ENCODE measurements at places on chromosomes 2 and 18. TPM values are rescaled to one million over a fixed set of nuclear protein-coding genes. Genes with fewer than 3 reads are reported as not detected.

DNA sequence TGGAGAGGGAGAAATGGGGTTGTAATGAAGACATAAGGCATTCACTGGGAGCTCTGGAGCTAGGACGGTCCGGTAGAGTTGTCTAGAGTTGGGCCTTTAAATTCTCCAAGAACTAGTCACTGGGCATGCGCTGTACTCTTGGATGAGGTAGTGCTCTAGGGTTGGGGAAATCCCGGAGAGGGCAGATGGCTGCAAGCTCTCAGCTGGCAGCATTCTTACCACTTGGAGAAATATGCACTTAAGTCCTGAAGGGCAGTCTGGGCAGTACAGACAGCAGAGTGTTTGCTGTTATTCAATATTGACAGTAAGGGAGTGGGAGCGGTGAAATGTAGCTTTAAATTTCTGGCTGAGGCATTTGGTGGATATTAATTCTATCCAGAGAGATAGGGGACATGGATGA lies 214.6 kb downstream of the RDH14 start:
- no peak for DNase-seq

Gene MRPS9
- total RNA-seq, result 43.9 TPM

- DNase-seq, result no peak
Measured at GRCh38 chr2:239566995-239567568, 166.3 kb upstream of the HDAC4 start.

DNA sequence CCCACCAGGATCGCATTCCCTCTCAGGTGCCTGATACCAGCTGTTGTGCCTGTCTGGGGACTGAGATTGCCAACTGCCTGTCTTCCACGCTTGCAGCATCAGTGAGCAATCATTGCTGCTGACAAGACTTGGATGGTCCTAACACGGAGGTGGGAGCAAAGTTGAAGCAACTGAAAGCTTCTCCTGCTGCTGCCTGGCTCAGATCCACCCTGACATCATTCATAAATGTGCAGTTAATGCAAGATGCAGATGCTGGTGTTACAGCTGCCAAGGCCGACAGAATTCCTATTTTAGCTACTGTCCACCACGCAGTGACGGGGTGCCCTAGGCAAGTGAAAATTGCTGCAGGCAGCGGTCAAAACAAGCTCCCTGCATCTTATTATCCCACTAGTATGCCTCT lies 131.4 kb downstream of the VWC2L start:
- DNase-seq, result no peak

- no peak for DNase-seq
Measured at GRCh38 chr18:7941533-7941932, 374.4 kb downstream of the PTPRM start.

Data from HT1080 (cell line).